ENCODE measurements at places on chromosomes 2 and 18. TPM values are rescaled to one million over a fixed set of nuclear protein-coding genes. Genes with fewer than 3 reads are reported as not detected.

The TSPYL6 gene
- not detected for total RNA-seq

The MROH2A gene
- total RNA-seq = not detected

The SH3RF3 gene
- 4.8 TPM for total RNA-seq

The KCNJ13 gene
- total RNA-seq = not detected

The TYMS gene
- total RNA-seq = 25.3 TPM

- DNase-seq = no peak
Measured at GRCh38 chr2:31944828-31945571, 65.8 kb downstream of the MEMO1 start.

DNA sequence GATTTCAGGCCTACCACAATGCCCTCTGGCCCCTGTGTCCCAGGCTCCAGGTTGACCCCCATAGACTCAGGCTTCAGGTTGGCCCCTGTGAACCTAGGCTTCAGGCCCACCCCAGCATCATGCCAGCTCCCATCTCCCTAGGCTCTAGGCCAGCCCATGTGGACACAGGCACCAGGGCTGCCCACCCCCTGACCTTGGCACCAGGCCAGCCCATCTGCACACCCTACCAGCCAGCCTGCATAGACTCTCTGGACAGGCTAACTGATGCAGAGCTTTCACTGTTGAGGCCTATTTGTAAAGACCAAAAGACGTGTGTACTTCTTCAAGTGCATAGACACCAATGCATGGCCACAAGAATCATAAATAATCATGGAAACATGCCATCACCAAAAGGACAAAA, 83.9 kb downstream of the VAPA start:
- no peak for DNase-seq

- no peak for DNase-seq
Measured at GRCh38 chr2:213740453-213740852, 456.2 kb downstream of the SPAG16 start.

DNA sequence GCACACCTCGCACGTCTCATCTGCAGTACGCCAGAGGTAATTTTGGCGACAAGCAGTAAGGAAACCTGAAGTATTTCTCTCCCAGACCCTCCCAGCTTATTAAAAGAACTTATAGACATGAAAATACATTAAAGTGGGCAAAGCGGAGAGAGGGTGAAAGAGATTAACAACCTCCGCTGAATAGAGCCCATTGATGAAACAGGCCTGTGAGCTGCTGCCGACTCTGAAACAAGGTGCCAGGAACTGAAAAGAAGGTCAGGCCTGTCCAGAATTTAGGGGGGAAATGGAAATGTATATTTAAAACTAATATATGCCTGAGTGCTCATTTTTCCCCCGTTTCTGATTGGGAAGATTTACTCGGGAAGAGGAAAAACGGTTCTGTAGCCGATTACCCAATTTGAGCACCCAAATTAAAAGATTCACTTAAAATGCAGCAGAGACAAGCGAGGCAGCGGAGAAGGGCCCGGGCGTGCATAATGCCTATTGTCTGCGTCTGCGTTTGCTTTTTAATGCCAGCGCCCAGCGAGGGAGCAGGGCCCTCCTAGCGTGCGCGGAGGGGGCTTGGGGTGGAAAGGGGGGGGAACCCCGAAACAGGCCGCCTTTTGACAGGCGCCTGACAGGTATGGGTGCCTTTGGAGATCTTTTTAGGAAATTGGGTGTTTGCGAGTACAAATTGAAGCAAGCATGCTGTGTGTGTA, 316.2 kb downstream of the GBX2 start:
- DNase-seq = no peak

DNA sequence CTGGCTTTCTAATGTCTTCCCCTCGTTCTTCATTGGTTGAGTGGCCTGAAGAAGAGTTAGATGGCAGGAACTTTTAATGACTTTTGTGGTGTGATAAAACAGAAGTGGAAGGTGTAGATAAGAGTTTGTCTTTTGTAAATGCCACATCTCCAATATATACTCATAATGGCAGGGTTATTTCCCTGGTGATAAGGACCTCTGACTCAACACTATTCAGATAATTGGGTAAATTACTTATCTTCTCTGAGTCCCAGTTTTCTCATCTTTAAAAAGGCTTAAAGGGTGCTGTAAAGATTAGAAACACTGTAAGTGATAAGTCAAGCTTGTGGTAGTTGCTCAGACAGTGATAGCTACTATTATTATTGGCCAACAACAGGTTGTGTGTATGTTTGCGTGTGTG, 9.5 kb downstream of the KLHL14 start:
- no peak for DNase-seq

- no peak for DNase-seq
Measured at GRCh38 chr2:64582774-64583340, 58.7 kb downstream of the AFTPH start.

GRCh38 chr2:236847023-236847422, 238.7 kb upstream of the COPS8 start:
- no peak for DNase-seq

DNA sequence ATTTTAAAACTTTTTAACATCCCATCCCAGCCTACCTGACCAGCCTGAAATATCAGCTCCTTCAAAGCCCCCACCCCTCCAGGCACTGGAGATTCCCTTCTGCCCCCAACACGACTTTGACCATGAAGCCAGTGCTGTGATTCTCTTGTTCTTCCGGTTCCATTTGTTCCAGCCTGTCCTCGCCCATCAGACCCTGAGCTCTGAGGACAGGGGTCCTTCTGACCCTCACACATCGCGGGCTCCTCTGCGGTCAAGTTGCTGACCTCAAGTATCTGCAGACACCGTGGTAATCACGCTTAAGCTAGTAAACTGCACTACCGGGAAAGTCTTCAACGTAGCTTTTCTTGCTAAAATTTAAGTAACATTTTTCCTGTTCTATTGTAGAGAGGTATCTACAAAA, 282.2 kb upstream of the SALL3 start:
- DNase-seq = no peak

DNA sequence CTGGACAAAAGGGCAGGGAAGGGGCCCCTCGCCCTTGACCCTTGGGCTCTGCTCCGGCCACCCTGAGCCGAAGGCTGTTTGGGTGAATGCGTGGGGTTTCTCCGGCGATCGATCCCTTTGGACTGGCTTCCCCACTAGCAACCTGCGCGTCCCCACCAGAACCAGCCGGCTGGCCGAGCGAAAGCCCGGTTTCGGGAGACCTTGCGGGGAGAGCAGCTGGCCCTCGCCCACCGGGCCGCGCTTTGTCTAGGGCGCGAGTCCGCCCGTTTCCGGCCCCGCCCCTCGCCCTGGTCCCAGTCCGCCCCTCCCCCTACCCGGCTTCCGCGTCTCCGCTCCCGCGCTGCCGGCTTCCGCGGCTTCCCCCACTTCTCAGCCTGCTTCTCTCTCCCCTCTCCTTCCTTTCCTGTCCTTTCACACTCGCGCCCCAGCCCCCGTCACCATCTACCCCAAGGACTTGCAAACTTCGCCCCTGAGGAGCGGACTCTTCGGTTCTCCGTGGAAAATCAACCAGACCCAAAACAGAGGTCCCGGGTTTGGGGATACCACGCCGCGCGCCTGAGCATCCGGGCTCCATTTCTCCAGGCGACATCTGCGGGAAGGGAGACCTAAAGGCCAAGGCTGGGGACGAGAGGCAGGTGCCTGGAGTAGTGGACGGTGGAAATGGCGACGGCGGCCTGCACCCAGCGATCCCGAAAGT, 48.0 kb upstream of the ATP6V1B1 start:
- DNase-seq = no peak

DNA sequence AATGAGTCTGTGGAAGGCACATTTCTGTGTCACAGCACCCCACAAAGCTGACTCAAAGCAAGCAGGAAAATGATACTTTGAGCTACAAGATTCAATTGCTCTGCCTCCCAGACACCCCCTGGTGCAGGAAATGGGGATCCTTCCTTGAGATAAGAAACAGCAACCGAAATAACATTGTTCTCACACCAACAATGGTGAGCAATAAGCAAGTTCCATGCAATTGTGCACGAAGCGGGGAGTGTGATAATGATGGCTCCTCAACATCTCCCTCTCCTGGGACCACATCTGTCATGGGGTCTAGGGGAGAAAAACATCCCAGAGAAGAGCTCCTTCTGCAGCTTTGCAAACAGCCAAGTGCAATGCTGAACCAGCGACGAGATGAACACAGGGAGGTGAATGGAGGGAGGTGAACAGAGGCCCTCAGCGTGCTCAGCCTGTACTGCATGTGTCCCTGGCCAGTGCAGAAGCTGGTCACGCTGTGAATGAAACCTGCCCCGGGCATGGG, 67.7 kb downstream of the PDCL3 start:
- no peak for DNase-seq

DNA sequence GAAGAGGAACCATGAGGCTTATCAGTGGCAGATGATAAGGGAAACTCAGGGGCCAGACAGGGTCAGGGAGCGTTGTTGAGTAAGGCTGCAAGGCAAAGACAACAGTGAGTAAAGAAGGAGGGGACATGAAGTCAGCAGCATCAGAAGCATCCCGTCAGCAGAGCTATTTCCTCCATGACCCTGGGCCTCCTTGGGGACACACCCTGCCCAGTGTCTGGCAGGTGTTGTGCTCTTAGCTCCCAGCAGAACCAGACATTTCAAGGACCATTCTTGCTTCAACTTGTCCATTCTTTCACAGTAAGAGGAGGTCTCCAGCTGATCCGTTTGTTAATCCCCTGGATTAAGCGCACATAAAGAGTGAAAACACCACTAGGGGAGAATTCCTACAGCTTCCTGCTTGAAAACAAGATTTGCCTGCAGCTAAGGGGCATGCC, 88.7 kb upstream of the MEIS1 start:
- no peak for DNase-seq

- DNase-seq = no peak
Measured at GRCh38 chr18:10017043-10017442, 103.2 kb downstream of the VAPA start.

GRCh38 chr18:51765606-51766360, 568.3 kb upstream of the MEX3C start:
- DNase-seq = no peak

- no peak for DNase-seq
Measured at GRCh38 chr18:37421341-37422077, 144.1 kb downstream of the CELF4 start.

DNA sequence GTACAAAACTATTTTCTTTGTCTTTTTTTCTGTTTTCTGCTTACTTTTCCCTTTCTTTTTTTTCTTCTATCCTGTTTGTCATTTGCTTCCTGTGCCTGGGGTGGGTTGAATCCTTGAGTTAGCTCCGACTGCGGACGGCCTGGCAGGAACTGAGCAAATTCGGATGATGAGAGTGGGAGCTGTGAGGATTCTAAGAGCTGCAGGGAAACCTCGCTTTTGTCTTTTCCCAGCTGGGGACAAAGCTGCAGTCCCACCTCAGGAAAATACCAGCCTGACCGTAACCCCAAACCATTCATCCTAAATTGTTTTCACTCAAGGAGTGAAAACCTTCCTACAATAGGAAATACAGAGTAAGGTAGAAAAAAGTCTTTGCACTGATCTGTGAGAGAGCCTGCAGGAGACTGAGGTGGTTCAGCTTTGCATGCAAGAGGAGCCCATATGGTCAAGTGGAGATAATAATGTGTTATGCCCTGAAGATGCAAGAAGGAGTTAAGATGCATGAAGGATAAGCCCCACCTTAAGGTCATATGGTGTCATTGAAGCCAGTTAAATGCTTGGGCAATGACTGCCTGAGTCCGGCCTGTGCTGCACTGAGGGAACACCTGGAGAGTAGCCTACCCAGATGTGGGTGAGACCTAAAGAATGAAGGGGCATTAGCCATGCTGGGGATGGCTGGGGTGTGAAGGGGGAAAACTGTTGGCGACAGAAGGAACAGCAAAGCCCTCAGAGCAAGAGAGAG, 31.7 kb upstream of the ARL4C start:
- DNase-seq = no peak

GRCh38 chr2:48711343-48711742, 44.2 kb downstream of the LHCGR start:
- DNase-seq = peak; percentile 79

DNA sequence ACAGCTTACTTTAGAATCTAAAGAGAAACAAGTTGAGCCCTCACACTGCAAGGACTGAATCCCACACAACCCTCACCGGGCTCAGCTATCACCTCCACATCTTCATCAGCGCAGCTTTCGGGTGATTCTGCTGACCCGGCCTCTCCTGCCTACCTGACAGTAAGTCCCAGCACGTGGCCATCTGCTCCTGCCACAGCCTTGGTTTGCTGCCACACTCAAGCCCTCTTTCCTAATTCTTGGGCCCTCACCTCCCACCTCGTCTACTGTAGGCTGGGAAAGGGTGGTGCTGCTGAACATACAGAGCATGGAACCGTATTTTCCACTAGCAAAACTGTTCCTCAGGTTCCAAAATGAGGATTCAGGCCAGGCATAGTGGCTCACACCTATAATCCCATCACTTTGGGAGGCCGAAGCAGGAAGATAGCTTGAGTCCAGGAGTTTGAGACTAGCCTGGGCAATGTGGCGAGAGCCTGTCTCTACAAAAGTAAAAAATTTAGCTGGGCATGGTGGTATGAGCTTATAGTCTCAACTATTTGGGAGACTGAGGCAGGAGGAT, 55.3 kb upstream of the HAAO start:
- DNase-seq = no peak
